GM12878 (cell line): ENCODE measurements at places on chromosomes 11 and 22.

DNA sequence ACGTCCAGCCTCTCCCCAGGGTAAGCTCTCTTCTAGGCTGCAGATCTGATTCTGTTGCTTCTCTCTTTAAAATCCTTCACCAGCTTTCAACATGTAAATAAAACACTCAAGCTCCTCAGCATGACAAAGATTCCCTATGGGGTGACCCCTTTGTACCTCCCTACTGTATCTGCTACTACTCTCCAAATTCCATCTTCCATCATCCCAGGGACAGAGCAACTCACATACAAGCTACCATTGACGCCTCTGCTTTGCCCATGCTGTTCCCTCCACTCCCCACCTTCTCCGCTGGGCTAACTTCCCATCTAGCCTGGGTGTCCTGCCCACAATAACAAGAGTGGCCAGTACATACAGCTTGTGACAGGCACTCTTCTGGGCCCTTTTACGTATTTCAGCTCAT lies 207.5 kb upstream of the ZBED5 start:
- no peak overlapping the region for H3K4me3 ChIP-seq
- no peaks in the 10 kb centered on the region for H3K4me1 ChIP-seq
- no peak overlapping the region for H3K27ac ChIP-seq
- no peak for DNase-seq

DNA sequence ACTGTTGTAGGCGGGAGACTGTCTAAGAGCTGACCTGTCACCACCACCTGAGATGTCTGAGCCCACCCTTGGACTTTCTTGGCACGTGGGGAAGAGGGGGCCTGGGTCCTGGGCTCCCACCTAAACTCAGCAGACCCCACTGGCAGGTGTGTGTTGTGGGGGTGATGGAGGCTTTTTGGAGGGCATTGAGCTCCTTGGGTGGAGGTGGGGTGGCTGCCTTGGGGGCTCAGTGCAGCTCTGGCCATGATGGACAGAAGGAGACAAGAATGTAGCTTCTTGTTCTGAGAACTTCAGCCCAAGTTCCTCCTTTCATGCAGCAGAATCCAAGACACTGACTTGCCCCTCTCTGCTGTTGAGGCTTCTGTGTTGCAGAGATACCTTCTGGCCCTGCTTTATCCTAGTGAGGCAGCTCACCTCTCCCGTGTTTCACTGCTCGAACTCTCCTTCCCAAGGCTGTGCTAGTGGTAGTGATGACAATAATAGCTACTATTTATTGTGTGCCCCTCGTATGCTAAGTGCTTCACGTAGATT lies 116.6 kb upstream of the OR4B1 start:
- H3K27ac ChIP-seq: no peak overlapping the region
- no peak overlapping the region for H3K4me3 ChIP-seq
- peaks cover 17% of the 10 kb centered on the region for H3K4me1 ChIP-seq
- no peaks in the 10 kb centered on the region for H3K27me3 ChIP-seq
- DNase-seq: no peak

GRCh38 chr11:94183251-94183885 lies 54.7 kb downstream of the PANX1 start:
- no peak overlapping the region for H3K27ac ChIP-seq
- no peaks in the 10 kb centered on the region for H3K27me3 ChIP-seq
- peaks cover 3% of the 10 kb centered on the region for H3K36me3 ChIP-seq
- H3K4me3 ChIP-seq: no peak overlapping the region

GRCh38 chr11:85955531-85955930 lies 100.3 kb downstream of the CCDC83 start:
- no peak for DNase-seq
- no peak overlapping the region for H3K4me3 ChIP-seq
- no peaks in the 10 kb centered on the region for H3K4me1 ChIP-seq
- H3K27ac ChIP-seq: no peak overlapping the region
- H3K36me3 ChIP-seq: peaks cover 28% of the 10 kb centered on the region
- H3K27me3 ChIP-seq: no peaks in the 10 kb centered on the region

DNA sequence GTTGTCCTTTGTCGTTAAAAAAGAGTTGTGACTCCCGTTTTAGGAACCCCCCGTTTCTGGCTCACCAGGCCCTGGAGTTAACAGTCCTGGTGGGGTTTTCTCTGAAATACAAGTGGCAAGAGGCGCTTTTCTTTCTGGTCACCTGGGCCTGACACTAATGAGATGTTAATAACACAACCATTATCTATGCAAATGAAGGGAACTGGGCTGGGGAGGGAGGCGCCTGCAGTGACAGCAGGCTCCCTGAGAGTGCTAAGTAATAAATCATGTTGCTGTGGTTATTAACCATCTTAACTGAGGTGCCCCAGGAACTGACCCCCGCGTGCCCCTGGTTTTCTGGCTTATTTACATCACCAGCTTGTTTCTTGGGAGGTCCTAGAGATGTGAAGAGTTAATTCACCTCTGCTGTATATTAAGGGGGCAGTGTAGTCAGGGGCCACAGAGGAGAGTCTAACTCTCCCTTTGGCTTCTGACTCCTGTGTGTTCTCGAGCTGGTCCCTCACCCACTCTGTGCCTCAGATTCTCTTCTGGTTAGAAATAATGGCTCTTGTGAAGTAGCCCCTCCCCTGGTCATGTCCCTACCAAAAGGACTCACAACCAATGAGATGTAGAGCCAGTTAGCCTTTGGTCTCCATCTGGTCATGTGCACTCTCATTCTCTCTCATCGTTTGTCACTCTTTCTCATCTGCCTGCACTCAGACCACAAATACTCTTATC lies 276.6 kb upstream of the CADM1 start:
- no peak for DNase-seq
- H3K4me1 ChIP-seq: no peaks in the 10 kb centered on the region
- no peaks in the 10 kb centered on the region for H3K27me3 ChIP-seq
- no peak overlapping the region for H3K27ac ChIP-seq
- H3K36me3 ChIP-seq: no peaks in the 10 kb centered on the region

DNA sequence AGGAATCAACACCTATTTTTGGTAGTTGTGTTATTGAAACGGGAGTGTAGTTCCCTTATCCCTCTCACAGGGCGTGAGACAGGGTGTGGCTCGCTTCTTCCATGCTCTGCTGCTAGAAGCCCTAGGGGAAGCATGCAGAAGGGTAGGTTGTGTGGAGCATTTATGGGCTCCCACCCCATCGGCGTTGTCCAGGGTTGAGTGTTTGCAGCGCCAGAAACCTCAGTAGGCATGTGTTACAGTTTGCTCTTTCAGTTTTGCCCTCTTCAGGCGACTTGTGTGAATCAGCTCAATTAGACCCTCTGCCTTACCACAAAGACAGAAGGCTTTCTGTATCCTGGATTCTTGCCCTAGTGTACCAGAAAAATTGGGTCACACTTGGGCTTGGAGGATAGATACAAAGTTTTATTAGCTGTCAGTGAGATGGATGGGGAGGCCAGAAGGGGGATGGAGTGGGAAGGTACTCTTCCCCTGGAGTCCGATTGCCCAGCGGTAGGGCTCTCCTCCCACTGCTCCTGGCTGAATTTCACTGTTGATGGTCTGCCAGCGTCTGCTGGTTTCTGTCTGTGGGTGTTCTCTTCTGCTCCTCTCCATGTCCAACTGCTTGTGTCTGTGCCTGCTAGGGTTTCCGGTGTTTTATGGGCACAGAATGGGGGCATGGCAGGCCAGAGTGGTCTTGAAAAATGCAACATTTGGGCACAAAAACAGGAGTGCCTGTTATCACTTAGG lies 358.3 kb upstream of the CTSC start:
- H3K4me3 ChIP-seq: no peak overlapping the region
- no peaks in the 10 kb centered on the region for H3K36me3 ChIP-seq
- H3K4me1 ChIP-seq: no peaks in the 10 kb centered on the region
- DNase-seq: no peak
- H3K27ac ChIP-seq: no peak overlapping the region

- peak overlapping the region; percentile 78 for H3K27ac ChIP-seq
- H3K4me1 ChIP-seq: peaks cover 16% of the 10 kb centered on the region
- no peaks in the 10 kb centered on the region for H3K27me3 ChIP-seq
- H3K36me3 ChIP-seq: no peaks in the 10 kb centered on the region; the same call in 1 of the 2 replicates
- no peak overlapping the region; the same call in 1 of the 2 replicates for H3K4me3 ChIP-seq
Observed at GRCh38 chr22:42692239-42693054, 28.2 kb downstream of the A4GALT start.

DNA sequence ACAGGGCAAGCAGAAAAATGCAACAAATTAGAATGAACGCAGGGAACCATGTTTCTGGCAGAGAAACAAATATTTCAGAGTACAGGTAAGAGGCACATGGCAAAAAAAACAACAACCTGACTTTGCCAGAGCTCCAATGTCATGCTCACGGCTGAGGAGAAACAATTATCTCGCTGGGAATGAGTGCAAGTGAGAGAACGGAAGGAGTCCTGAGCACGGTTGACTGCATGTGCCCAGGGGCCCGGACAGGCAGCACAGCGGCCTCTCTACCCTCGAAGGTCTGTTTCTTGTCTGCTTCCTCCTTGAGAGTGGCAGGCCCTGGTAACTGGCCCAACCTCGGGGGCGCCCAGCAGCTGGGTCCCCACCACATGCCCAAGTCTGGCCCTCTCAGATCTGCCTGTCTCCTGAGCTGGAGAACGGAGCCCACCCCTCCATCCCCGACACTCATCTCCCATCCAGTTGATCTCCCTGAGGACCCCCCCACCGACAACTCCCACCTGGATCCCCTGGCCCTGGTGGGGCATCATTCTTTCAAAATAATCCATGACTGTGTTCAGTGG lies 24.6 kb upstream of the RTN4R start:
- H3K4me1 ChIP-seq: no peaks in the 10 kb centered on the region
- no peak overlapping the region for H3K27ac ChIP-seq
- DNase-seq: no peak
- no peak overlapping the region for H3K4me3 ChIP-seq
- no peaks in the 10 kb centered on the region for H3K36me3 ChIP-seq

GRCh38 chr11:62954478-62954877 lies 30.3 kb downstream of the SLC22A6 start:
- no peak overlapping the region for H3K4me3 ChIP-seq
- H3K27me3 ChIP-seq: no peaks in the 10 kb centered on the region
- H3K36me3 ChIP-seq: no peaks in the 10 kb centered on the region

- no peak overlapping the region for H3K27ac ChIP-seq
- H3K36me3 ChIP-seq: no peaks in the 10 kb centered on the region
- peaks cover 8% of the 10 kb centered on the region for H3K4me1 ChIP-seq
- no peak for DNase-seq
- no peaks in the 10 kb centered on the region for H3K27me3 ChIP-seq
Observed at GRCh38 chr11:72780296-72781062, 13.4 kb downstream of the STARD10 start.

GRCh38 chr11:66542362-66542761 lies 3.5 kb downstream of the ZDHHC24 start:
- H3K36me3 ChIP-seq: peaks cover 3% of the 10 kb centered on the region; the same call in 1 of the 2 replicates
- no peak overlapping the region for H3K4me3 ChIP-seq
- peaks cover 10% of the 10 kb centered on the region for H3K4me1 ChIP-seq
- no peak for DNase-seq
- no peaks in the 10 kb centered on the region for H3K27me3 ChIP-seq

- H3K4me1 ChIP-seq: peaks cover 9% of the 10 kb centered on the region
- H3K27me3 ChIP-seq: no peaks in the 10 kb centered on the region
- H3K4me3 ChIP-seq: no peak overlapping the region
- no peak for DNase-seq
Observed at GRCh38 chr22:36510384-36510783, 3.5 kb upstream of the FOXRED2 start.

- no peaks in the 10 kb centered on the region for H3K36me3 ChIP-seq
- no peak for DNase-seq
- no peak overlapping the region for H3K4me3 ChIP-seq
- H3K4me1 ChIP-seq: peaks cover 12% of the 10 kb centered on the region
- H3K27me3 ChIP-seq: peaks cover 15% of the 10 kb centered on the region
- no peak overlapping the region for H3K27ac ChIP-seq
Observed at GRCh38 chr22:42364604-42365110, 67.5 kb downstream of the NFAM1 start.
